Mesothelial cell of epicardium (in vitro differentiated cells): ENCODE measurements at places on chromosomes 7 and 10.

DNA sequence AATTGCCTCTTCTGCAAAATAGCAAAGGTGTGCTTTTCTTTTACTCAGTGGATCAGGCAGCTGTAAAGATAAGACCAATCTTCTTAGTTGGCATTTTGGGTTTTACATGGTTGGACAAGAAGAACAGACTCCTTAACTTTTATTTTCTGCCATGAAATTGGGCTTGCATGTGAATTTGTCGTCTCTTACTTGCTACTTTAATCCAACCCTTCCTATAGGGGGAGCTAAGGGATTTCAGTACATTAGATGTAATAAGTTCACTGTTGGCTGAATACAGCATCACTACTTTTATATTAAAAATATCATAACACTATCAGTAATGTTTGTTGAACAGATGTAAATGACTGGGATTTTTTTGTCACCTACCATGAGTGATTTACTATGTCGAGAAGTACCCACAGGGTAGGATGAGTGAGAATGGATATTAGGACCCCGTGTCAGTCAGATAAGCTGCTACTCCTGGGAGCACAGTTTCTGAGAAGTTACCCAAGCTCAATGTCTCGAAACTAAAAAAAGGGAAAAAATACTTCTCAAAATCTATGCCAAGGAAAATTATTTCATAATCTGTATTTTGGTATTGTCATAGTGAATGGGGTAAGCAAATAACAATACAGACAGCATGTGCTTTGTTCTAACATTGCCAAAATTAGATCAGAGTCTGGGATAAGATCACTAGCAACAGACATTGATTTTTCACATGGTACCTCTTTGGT is 127.4 kb upstream of the AGR3 start:
- H3K36me3 ChIP-seq = peaks cover 9% of the 10 kb centered on the region
- no peak overlapping the region for H3K4me3 ChIP-seq
- no peak overlapping the region for H3K27ac ChIP-seq
- no peak for DNase-seq
- H3K4me1 ChIP-seq = no peaks in the 10 kb centered on the region

- no peak overlapping the region for H3K4me3 ChIP-seq
- no peak for DNase-seq
- no peaks in the 10 kb centered on the region for H3K36me3 ChIP-seq
- H3K4me1 ChIP-seq = peaks cover 5% of the 10 kb centered on the region
- no peaks in the 10 kb centered on the region for H3K27me3 ChIP-seq
Observed at GRCh38 chr10:36468620-36469019, 656.8 kb upstream of the ANKRD30A start.

DNA sequence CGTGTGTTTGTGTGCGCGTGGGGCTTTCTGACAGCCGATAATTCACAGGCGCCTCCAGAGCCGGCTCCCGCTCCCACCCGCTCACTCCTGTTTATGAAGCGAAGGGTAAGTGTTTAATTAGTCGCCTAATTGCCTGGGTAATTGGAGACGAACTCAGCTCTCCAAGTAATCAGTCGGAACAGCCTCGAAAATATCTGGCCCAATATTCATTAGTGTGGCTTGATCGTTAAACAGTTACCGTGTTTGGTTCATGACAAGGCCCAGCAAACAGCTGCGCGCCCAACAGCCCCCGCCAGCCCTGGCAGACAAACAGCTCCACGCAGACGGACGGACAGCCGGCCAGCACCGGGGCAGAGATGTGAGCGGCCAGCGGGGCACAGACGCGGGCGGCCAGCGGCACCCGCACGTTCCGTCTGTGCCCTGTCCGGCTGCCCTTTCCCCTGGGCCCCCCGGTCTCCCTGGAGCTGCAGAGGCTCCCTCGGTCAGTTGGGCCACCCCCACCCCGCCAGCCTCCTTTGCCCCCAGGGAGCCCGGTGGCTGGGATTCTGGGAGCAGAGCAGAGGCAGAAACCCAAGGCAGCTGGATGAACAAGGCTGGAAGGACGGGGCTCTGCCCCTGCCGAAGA is 98.2 kb downstream of the UNCX start:
- no peak for DNase-seq
- H3K27me3 ChIP-seq = peaks cover 26% of the 10 kb centered on the region
- H3K4me3 ChIP-seq = no peak overlapping the region
- no peaks in the 10 kb centered on the region for H3K4me1 ChIP-seq
- no peak overlapping the region for H3K27ac ChIP-seq
- H3K36me3 ChIP-seq = no peaks in the 10 kb centered on the region

GRCh38 chr10:128095753-128096469 is 30.3 kb downstream of the MKI67 start:
- H3K4me3 ChIP-seq = no peak overlapping the region
- peak overlapping the region; percentile 10 for H3K27ac ChIP-seq
- DNase-seq = no peak
- no peaks in the 10 kb centered on the region for H3K4me1 ChIP-seq
- H3K36me3 ChIP-seq = peaks cover 10% of the 10 kb centered on the region
- no peaks in the 10 kb centered on the region for H3K27me3 ChIP-seq

DNA sequence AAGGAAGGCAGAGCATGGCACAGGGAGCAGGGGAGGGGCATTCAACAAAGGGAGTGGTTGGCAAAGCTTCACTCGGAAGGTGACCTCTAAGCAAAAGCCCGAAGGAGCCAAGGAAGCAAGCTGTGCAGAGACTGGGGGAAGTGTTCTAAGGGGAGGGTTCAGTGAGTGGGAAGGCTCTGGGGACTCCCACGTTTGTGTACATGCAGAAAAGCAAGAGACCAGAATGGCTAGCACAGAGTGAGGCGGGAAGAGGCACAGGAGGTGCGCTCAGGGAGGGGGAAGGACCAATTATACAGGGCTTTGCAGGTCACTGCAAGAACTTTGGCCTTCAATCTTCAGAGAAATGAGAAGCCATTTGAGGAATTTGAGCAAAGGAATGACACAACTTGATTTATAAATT is 7.4 kb downstream of the ARHGAP21 start:
- no peak for DNase-seq
- H3K4me1 ChIP-seq = peaks cover 33% of the 10 kb centered on the region
- no peak overlapping the region for H3K27ac ChIP-seq

- H3K4me1 ChIP-seq = peaks cover 5% of the 10 kb centered on the region
- no peak overlapping the region for H3K4me3 ChIP-seq
- H3K36me3 ChIP-seq = peaks cover 16% of the 10 kb centered on the region
- H3K27ac ChIP-seq = no peak overlapping the region
- H3K27me3 ChIP-seq = no peaks in the 10 kb centered on the region
- no peak for DNase-seq
Observed at GRCh38 chr10:127046975-127047877, 142.0 kb downstream of the DOCK1 start.

- DNase-seq = no peak
- H3K27me3 ChIP-seq = no peaks in the 10 kb centered on the region
- H3K4me3 ChIP-seq = no peak overlapping the region
- H3K27ac ChIP-seq = peak overlapping the region; percentile 47
- no peaks in the 10 kb centered on the region for H3K36me3 ChIP-seq
Observed at GRCh38 chr7:47738563-47739166, 156.8 kb upstream of the TNS3 start.

GRCh38 chr10:79047875-79048638 is 20.7 kb upstream of the ZMIZ1 start:
- H3K4me1 ChIP-seq = peaks cover 27% of the 10 kb centered on the region
- DNase-seq = no peak
- H3K36me3 ChIP-seq = no peaks in the 10 kb centered on the region
- H3K27ac ChIP-seq = peak overlapping the region; percentile 47
- H3K4me3 ChIP-seq = no peak overlapping the region

DNA sequence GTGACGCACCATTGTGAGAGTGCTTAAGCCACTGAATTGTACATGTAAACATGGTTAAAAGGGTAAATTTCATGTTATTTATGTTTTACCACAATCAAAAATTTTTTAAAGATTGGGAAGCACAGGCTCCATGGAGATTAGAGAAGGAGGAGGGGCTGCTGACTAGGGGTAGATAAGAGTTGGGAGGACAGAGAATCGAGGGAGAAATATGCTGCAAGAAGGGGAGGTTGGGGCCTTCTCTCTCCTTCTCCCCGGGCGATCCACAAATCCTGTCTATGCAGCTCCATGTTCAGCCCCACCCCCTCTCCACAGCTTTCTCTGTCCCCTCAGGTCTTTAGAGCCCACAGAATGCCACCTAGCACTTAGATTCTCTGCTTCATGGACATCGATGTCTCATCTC is 12.1 kb downstream of the ZNF467 start:
- H3K4me1 ChIP-seq = peaks cover 15% of the 10 kb centered on the region
- H3K27ac ChIP-seq = no peak overlapping the region
- peaks cover 84% of the 10 kb centered on the region for H3K27me3 ChIP-seq
- peaks cover 18% of the 10 kb centered on the region for H3K36me3 ChIP-seq
- no peak overlapping the region for H3K4me3 ChIP-seq

- no peak overlapping the region for H3K4me3 ChIP-seq
- no peaks in the 10 kb centered on the region for H3K27me3 ChIP-seq
- H3K27ac ChIP-seq = no peak overlapping the region
- peaks cover 7% of the 10 kb centered on the region for H3K4me1 ChIP-seq
- no peaks in the 10 kb centered on the region for H3K36me3 ChIP-seq
- no peak for DNase-seq
Observed at GRCh38 chr10:24966962-24967481, 14.6 kb upstream of the PRTFDC1 start.

- peaks cover 18% of the 10 kb centered on the region for H3K4me1 ChIP-seq
- peaks cover 19% of the 10 kb centered on the region for H3K36me3 ChIP-seq
- no peak for DNase-seq
- H3K27me3 ChIP-seq = no peaks in the 10 kb centered on the region
Observed at GRCh38 chr7:6641305-6642035, 4.4 kb downstream of the ZNF316 start.

DNA sequence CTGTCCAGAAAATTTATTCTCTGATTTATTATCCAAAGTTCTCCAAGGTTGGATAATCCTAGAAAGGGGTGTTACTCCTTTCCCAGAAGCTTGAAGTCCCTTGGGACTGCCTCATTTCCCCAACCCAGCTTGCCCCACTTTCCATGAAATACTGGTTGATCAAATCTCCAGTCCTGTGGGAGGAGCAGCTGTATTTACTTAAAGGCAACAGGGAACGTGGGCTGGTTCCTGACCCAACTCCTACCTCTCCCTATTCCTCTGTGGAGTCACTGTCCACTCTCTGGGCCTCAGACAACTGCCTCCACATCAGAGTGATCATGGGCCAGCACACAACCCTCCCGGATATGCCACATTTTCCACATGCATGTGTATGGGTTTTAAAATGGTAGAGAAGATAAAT is 166.2 kb upstream of the PRR15 start:
- no peak overlapping the region for H3K27ac ChIP-seq
- no peaks in the 10 kb centered on the region for H3K27me3 ChIP-seq
- no peak overlapping the region for H3K4me3 ChIP-seq

DNA sequence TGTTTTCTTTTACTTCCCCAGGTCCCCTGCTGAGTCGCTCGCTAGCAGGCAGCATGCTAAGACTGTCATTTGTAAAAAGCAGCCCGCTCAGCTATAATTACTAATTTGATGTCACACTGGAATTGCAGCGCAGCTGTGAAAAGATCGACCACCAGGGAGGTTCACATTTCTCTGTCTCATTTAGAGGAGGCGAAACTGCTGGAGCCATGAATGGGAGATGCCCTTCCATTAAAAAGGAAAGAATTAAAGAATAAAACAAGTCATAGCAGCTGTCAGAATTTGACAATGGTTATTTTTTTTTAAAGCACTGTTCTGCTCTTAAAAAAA is 153.5 kb downstream of the PIP4K2A start:
- no peak overlapping the region for H3K27ac ChIP-seq
- no peaks in the 10 kb centered on the region for H3K27me3 ChIP-seq
- DNase-seq = no peak
- no peak overlapping the region for H3K4me3 ChIP-seq
- H3K36me3 ChIP-seq = peaks cover 23% of the 10 kb centered on the region

- peaks cover 16% of the 10 kb centered on the region for H3K4me1 ChIP-seq
- no peak for DNase-seq
- no peaks in the 10 kb centered on the region for H3K27me3 ChIP-seq
- H3K36me3 ChIP-seq = peaks cover 35% of the 10 kb centered on the region
Observed at GRCh38 chr10:37975401-37975991, 951 bp downstream of the ZNF25 start.

GRCh38 chr10:18659819-18660535 is 746 bp downstream of the ARL5B start:
- H3K27ac ChIP-seq = peak overlapping the region; percentile 98
- peaks cover 32% of the 10 kb centered on the region for H3K4me1 ChIP-seq
- H3K27me3 ChIP-seq = no peaks in the 10 kb centered on the region
- DNase-seq = no peak
- H3K4me3 ChIP-seq = peak overlapping the region; percentile 96

GRCh38 chr10:100553929-100554328 is 18.2 kb downstream of the HIF1AN start:
- peaks cover 2% of the 10 kb centered on the region for H3K4me1 ChIP-seq
- H3K27ac ChIP-seq = no peak overlapping the region
- H3K36me3 ChIP-seq = peaks cover 23% of the 10 kb centered on the region
- no peak overlapping the region for H3K4me3 ChIP-seq
- no peak for DNase-seq

GRCh38 chr7:101819183-101819582 is 1.8 kb downstream of the CUX1 start:
- peaks cover 56% of the 10 kb centered on the region for H3K4me1 ChIP-seq
- H3K27me3 ChIP-seq = peaks cover 5% of the 10 kb centered on the region
- H3K27ac ChIP-seq = peak overlapping the region; percentile 57
- H3K36me3 ChIP-seq = no peaks in the 10 kb centered on the region
- H3K4me3 ChIP-seq = no peak overlapping the region
- no peak for DNase-seq

DNA sequence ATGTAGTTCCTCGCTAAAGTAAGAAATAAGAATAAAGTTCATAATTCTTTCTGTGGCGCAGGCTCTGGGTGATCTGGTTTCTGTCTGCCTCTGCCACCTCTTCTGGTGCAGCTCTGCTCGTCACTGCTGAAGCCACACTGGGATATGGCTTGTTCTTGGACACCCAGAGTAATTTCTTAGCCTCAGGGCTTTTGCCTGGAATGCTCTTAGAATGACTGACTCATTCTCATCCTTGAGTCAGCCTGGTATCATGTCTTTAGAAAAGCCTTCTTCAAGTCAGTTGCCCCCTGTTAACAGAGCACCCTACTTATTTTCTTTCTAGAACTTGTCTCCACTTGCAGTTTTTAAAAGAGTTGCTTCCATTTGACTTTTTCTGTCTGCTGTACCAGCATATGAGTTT is 2.0 kb downstream of the ZSCAN25 start:
- H3K4me3 ChIP-seq = peak overlapping the region; percentile 95
- peaks cover 26% of the 10 kb centered on the region for H3K36me3 ChIP-seq
- no peaks in the 10 kb centered on the region for H3K27me3 ChIP-seq
- no peak overlapping the region for H3K27ac ChIP-seq
- DNase-seq = no peak
- H3K4me1 ChIP-seq = peaks cover 23% of the 10 kb centered on the region

- DNase-seq = no peak
- H3K27me3 ChIP-seq = peaks cover 8% of the 10 kb centered on the region
- H3K4me3 ChIP-seq = no peak overlapping the region
- H3K36me3 ChIP-seq = no peaks in the 10 kb centered on the region
- peaks cover 14% of the 10 kb centered on the region for H3K4me1 ChIP-seq
Observed at GRCh38 chr10:113225364-113225763, 275.3 kb downstream of the TCF7L2 start.
